ENCODE measurements at places on chromosomes 3 and 15.
A peak's percentile ranks its signal among the peaks of the same experiment; 100 is the strongest.

DNA sequence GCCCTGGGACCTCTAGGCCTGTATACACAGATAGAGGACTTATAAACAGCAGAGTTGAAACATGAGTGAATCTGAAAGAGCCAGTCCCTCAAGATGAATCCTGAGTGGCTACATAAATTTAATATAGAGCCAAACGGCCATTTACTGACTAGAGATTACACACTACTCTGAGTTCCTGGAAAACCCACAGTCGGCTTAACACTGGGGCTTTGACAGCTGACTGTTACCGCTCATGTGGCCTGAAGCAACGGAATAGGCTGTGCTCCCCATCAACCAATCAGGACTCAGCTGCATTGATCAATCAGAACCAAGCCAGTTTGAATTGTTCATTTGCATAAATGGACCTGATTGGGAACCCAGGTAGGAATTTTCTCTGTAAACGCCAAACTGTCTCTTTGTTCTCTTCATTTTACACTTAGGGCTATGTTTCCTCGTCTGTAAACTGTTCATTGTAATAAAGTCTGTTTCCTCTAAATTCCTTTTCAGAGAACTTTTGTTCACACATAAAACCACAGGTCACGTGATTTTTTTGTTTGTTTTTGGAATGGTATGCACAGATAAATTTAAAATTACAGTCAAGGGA, 40.5 kb downstream of the CCNL1 start:
- no peak for DNase-seq

- no peak for DNase-seq
These were observed 165.6 kb upstream of the SMAD3 start for GRCh38 chr15:66899555-66900350.

GRCh38 chr3:141413391-141413790, 45.1 kb downstream of the ZBTB38 start:
- DNase-seq: no peak

DNA sequence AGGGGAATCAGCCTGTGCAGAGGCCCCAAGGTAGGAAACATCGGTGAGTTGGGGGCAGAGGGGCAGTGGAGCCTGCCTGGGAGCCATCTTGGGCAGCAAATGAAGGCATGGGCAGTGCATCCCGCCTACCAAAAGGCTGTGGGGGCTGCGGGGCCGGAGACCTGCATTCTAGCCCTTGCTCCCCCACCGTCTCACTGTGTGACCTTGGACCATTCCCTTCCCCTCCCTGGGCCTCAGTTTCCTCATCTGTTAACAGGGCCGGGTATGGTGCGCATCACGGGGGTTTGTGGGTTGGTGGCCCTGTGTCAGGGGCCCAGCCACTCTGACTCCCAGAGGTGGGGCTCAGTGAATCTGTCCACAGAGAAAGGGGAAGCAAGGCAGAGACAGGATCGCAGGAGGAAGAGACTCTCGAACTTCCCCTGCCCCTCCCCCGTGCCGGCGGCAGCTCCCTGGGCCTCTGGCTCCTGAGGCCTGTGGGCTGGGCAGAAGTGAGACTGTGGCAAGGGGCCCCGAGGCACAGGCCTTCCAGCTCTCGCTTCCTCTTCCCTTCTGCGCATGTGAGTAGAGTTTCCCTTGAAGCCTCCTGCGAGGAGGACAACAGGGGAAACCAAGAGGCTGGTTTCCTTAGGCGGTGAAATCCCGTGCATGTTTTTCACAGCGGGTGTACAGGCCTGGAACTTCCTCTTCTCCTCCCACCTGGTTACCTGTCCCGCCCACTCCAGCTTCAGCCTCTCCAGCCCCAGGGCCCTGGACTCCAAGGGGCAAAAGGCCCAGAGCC, 42.9 kb downstream of the IDH2 start:
- no peak for DNase-seq

GRCh38 chr3:110262896-110263295, 808.7 kb upstream of the NECTIN3 start:
- no peak for DNase-seq

- DNase-seq: no peak
These were observed 1.3 kb upstream of the PP2D1 start for GRCh38 chr3:20013396-20013795.

GRCh38 chr3:15241341-15241740, 35.3 kb downstream of the CAPN7 start:
- peak; percentile 67 for DNase-seq

DNA sequence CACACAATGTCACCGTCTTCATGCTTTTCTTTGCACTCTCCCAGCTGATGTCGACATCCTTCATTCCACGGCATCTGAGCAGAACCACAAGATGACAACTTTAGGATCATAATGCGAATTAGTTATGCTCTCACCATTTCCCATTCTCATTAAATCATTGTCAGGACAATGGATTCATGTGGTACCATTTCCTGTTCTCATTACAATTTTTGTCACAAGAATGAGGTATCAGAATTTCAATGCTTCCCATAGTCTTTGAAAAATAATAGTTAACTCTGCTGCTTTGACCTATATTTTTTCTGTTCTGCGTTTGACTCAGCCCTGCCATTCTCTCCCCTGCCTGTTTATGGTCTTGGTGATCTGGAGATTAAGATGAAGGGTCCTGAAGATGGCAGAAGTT, 175.7 kb upstream of the MDFIC2 start:
- DNase-seq: no peak

- DNase-seq: peak; percentile 93
These were observed 50.6 kb downstream of the IQSEC1 start for GRCh38 chr3:13022348-13023234.

- DNase-seq: no peak
These were observed 30.4 kb downstream of the CCDC13 start for GRCh38 chr3:42742688-42743087.

DNA sequence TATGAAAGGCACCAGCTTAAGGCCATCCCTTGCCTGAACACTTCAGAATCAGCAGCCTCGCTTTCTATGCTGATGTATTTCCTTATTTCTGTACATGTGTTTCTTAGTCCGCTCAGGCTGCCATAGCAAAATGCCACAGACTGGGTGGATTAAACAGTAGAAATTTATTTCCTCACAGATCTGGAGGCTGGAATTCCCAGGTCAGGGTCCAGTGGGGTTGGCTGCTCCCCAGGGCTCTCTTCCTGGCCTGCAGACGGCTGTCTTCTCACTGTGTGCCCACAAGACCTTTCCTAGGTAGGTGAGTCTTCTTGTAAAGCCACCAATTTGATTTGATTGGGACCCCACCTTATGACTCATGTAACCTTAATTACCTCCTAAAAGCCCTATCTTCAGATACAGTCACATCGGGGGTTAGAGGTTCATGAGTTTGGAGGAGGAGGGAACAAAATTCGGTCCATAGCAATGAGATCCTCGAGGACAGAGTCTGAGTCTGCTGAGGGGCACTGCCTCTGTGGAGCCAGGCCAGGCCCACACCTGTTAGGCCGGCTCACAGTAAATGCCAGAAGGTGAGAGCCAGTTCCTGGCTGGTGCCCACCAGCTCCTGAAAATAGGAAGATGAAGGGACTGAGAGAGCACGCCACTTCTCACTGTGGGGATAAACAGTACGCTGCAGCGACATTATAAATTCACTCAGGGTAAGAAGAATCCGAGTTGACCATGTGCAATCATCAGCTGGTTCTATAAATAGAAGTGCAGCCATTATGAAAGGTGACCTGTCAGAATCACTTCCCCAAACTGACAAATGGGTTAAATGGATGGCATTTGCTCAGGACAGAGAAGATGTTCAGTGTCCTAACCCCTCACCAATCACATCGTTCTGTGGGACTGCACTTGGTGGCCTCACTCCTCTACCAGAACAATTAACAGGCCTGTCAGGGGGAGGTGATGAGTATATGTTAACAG, 41.1 kb downstream of the CTXND1 start:
- no peak for DNase-seq

GRCh38 chr3:195522254-195523023, 20.7 kb downstream of the PPP1R2 start:
- no peak for DNase-seq

- DNase-seq: no peak
These were observed 245.2 kb upstream of the IGF1R start for GRCh38 chr15:98403169-98403568.

- DNase-seq: peak; percentile 61
These were observed 18.6 kb upstream of the TICRR start for GRCh38 chr15:89556413-89557262.

DNA sequence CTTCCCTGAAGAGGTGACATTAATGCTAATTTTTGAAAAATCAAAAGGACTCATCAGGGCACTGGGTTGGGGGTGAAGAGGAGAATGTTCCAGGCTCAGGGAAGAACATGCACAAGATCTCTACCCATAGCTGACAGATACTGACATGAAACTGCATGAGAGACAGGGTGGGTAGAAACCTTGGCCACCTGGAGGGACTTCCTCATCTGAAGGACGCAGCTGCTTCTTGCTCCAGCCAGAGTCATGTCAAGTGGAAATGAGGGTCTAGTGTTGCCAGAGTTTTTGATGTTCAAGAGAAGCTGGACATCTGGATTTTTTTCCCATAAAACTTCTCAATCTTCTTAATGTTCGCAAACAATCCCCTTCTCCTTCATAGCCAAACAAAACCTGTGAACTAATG, 29.7 kb downstream of the AMOTL2 start:
- no peak for DNase-seq

DNA sequence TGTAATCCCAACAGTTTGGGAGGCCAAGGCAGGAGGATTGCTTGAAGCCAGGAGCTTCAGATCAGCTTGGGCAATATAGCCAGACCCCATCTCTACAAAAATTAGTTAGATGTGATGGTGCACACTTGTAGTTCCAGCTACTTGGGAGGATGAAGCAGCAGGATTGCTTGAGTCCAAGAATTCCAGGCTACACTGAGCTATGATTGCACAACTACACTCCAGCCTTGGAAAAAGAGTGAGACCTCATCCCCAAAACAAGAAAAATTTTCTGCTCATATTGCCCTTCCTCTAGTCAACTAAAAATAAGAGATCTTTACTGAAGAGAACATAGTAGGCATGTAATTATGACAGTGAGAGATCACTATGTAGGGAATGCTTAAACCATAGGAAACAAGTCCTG, 60.9 kb upstream of the SPATA12 start:
- no peak for DNase-seq

DNA sequence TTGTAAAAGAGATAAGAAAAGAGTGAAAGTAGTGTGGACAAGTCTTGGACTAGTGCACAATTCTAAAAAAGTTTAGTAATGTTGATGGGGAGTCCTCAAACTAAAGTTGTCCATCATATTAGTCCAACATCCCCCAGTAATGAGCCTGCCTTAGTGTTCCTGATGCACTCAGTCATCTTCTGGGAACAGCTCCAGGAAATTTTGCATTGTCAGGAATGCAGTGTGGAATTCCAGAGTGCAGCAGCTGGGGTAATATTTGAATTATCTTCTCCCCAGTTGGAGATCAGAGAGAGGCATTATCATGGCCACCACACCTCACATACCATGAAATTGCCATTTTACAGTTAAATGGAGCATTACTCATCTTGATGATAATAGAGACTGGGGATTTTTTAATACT, 528.8 kb upstream of the NAALADL2 start:
- DNase-seq: no peak

GRCh38 chr15:101381671-101382212, 86.7 kb upstream of the SNRPA1 start:
- no peak for DNase-seq

DNA sequence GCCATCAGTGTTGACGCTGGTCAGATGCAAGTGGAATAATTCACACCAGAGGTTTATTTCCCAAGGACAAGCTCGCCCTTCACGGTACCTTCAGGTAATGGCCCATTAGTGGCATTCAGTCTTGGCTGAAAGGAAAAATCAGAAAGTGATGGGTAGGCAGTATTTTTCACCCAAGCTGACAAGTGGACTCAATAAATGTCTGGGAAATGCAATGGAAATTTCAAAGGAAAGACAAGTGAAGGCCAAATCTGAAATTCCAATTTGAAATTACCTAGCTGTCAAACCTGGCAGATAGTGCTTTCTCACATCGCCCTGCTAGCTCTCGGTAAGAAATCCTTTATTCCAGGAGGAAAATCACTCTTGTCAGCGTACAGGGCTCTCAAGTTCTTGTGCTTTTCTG, 413.5 kb downstream of the OCA2 start:
- no peak for DNase-seq

DNA sequence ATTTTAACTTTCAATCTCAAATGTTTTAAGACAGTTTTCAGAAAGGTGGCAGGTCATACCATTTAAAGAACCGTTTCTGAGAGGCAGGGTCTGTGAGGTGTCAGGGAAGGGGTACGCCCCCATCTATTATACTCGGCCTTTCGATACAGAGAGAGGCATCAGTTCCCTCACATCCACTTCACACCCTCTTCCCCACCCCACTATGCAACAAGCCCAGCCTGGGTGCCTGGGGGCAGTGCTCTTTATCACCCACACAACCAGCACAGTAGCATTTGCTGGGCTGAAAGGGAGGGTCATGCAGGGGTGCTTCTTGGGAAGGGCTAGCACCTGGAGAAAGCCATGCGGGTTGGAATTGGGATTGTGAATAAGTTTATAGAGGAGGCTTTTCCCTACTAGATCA, 56.0 kb upstream of the KCNMB2 start:
- DNase-seq: no peak

DNA sequence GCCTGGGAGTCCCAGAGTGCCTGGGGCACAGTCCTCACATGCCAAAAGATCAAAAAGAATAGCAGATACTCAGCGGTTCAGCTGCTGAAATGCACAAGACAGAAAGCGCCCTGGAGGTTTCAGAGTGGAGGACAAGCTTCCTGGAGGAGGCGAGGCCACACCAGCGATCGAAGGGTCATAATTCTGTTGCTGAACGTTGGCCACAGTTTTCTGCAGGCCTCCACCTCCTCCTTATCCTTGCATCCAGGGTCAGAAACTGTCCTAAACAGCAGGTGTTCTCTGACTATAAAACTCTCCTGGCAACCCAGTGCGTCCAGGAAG, 220.3 kb upstream of the LINGO1 start:
- no peak for DNase-seq

- DNase-seq: no peak
These were observed 141.4 kb downstream of the TGFBR2 start for GRCh38 chr3:30747771-30748281.

DNA sequence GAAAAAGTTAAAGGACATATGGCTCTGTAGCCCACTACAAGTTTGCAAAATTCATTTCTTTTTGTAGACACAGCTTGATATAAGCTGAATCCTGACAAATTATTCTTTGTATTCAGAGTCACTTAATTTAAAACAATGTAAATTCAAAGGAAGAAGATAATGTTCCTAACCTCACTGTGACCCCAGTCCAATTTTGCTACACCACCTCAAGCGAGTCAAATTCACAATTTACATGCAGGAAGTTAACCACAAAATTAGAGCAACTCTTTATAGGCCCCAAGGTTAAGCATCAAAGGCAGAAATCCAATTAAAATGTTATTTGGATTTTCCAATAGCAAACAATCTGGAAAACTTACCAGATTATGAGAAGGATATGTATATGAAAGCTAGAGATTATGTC, 119.5 kb upstream of the CNTN6 start:
- no peak for DNase-seq

DNA sequence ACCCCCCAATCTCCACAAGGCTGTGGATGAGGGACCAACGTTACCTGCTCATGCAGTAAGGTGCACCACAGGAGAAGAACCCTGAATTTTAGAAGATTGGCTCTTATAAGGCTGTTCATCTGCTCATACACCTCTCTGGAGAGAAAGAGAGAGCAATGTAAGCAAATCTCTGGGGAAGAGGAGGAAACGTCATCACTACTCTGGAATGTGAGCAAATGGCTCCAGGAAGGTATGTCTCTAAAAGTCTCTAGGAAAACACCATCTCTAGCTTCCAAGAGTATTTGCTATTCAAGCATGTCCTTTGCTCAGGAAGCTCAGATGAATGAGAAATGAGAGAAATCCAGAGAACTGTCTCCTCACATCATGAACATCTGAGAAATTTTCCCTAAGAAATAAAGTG, 235.4 kb downstream of the TBL1XR1 start:
- no peak for DNase-seq

Data from WERI-Rb-1 (cell line).